Myometrial cell (primary cell): ENCODE measurements at places on chromosomes 6 and 20. TPM values are rescaled to one million over a fixed set of nuclear protein-coding genes. Genes with fewer than 3 reads are reported as not detected.

FNDC11 gene
- 1.1 and 1.7 TPM in 2 replicates for total RNA-seq

THBD gene
- total RNA-seq = under 0.01 and 0.18 TPM in 2 replicates

LY6G6D gene
- not detected in 2 replicates for total RNA-seq

DSP gene
- total RNA-seq = 0.35 TPM in 1 of 2 replicates, not detected in the other

MRPL18 gene
- 122 and 129 TPM in 2 replicates for total RNA-seq

PDYN gene
- not detected in 2 replicates for total RNA-seq

OR2H1 gene
- total RNA-seq = not detected in 2 replicates

VSTM2L gene
- 8.9 and 12.9 TPM in 2 replicates for total RNA-seq

CLPSL2 gene
- not detected in 2 replicates for total RNA-seq

TCFL5 gene
- total RNA-seq = 10.1 and 15.0 TPM in 2 replicates

PI16 gene
- total RNA-seq = not detected in 2 replicates

PEDS1 gene
- total RNA-seq = 36.7 and 54.2 TPM in 2 replicates

WFDC12 gene
- total RNA-seq = not detected in 2 replicates

BLTP3A gene
- 6.0 and 7.2 TPM in 2 replicates for total RNA-seq

LY6G5C gene
- total RNA-seq = 0.29 and 1.1 TPM in 2 replicates

LY86 gene
- not detected in 2 replicates for total RNA-seq

CDH22 gene
- total RNA-seq = not detected in 2 replicates

PNPLA1 gene
- not detected in 2 replicates for total RNA-seq

HLA-DRB5 gene
- total RNA-seq = not detected in 2 replicates

TSHZ2 gene
- under 0.01 and 1.4 TPM in 2 replicates for total RNA-seq

TFAP2C gene
- 8.0 and 8.6 TPM in 2 replicates for total RNA-seq

TRIM10 gene
- total RNA-seq = not detected in 2 replicates

RHAG gene
- not detected in 2 replicates for total RNA-seq

CALHM6 gene
- total RNA-seq = not detected in 2 replicates

KIAA0408 gene
- 1.4 and 2.8 TPM in 2 replicates for total RNA-seq

NEU1 gene
- total RNA-seq = 71.2 and 73.9 TPM in 2 replicates

PERP gene
- total RNA-seq = 32.9 and 37.6 TPM in 2 replicates

CFAP206 gene
- total RNA-seq = 0.29 and 0.53 TPM in 2 replicates

SLC25A27 gene
- total RNA-seq = 1.2 TPM in 1 of 2 replicates, not detected in the other

ENPP4 gene
- under 0.01 TPM in 1 of 2 replicates, not detected in the other for total RNA-seq

SPTLC3 gene
- 2.1 and 4.9 TPM in 2 replicates for total RNA-seq

SCUBE3 gene
- total RNA-seq = 35.5 and 37.9 TPM in 2 replicates

EYS gene
- under 0.01 and 0.29 TPM in 2 replicates for total RNA-seq

FAM83C gene
- total RNA-seq = not detected in 2 replicates

BEND6 gene
- 4.3 and 10.3 TPM in 2 replicates for total RNA-seq

FKBP1C gene
- total RNA-seq = 0.18 and 0.29 TPM in 2 replicates

FOXQ1 gene
- total RNA-seq = not detected in 2 replicates
